ENCODE measurements at places on chromosomes 2 and 18.

DNA sequence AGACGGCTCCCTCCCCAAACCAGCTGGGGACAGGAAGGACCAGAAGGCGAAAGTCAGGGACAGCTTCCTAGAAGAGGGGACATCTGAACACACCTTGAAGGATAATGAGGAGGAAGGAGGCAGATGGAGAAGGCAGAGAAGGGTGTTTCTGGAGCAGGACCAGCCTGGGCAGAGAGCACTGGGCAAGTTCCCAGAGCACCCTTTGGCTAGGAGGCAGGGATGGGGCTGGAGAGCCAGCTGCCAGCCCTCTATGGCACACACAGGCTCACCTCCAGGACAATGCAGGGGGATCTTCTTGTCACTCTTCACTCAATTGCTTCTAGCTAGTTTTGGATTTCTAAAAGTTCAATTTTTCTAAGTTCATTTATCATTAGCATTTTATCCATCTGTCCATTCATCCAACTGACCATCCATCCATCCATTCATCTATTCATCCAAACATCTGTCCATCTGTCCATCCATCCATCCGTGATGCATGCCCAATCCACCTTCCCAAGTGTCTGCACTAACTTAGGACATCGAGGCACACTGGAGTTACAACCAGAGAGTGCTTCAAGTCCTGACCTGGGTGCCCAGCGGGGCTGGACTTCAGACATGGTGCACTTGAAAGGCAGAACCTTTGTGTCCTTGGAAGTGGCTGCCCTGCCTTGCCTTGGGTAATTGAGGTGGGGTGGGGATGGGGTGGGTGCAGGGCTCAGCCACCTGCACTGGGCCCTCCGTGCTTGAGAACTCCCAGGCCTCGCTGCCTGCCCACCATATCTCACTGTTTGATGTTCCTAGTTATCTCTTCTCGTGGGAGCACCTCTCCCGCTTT lies 42.5 kb downstream of the INHBB start:
- no peak for DNase-seq

DNA sequence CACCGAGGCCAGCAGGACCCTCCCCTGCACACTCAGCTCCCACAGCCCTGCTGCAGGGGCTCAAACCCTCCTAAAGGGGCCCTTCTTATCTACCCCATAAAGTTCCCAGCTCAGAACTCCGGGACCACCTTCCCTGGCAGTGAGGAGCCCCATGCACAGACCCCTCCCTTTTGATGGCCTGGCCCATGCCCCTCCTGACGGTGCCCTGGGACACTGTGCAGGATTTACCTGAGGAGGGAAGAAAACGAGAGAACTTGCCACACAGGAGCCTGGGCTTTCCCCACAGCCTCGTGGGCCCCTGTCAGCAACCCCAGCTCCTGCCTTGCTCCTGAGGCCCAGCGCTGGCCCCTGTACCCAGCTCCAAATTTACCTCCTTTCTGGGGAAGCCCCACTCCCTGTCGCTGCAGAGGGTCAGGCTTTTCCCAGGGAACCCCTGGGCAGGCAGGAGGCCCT lies 206.3 kb upstream of the SALL3 start:
- DNase-seq = no peak

DNA sequence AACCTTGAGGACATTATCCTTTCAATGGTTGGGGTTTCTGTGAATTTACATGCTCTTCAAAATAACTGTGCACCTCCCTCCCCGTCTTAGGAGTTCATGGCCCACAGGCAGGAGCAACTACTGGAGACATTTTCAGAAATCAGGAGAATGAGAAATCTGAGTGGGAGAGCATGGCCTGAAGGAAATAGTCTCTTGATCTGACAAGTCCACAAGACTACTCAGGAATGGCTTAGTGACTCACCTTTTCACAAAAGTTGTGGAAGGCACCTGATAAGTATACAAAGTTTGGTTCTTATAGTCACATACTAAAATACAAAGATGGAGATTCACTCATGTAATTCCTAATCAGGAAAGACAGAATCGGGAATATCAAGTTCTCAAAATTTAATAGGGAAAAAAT lies 83.6 kb upstream of the NCKAP5 start:
- DNase-seq = no peak

- DNase-seq = no peak
Observed at GRCh38 chr2:216163518-216163917, 54.4 kb downstream of the XRCC5 start.

DNA sequence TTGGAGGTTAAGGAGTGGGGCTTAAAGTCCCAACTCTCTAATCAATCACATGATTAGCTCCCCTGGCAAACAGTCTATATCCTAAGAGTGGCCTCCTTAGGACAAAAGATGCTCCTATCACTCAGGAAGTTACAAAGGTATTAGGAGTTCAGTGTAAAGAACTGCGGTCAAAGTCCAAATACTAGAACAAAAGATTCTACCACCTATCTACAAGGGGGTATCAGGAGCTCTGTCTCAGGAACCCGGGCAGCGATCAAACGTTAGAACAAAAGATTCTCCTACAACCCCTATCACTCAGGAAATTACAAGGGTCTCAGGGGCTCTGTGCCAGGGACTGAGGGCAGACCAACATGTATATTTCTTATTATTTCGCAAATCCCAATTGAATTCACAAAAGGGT lies 58.0 kb downstream of the DTNB start:
- DNase-seq = no peak

GRCh38 chr2:157990173-157990572 lies 111.5 kb upstream of the UPP2 start:
- DNase-seq = no peak

- no peak for DNase-seq
Observed at GRCh38 chr2:37376421-37377186, 32.2 kb downstream of the QPCT start.

- DNase-seq = no peak
Observed at GRCh38 chr18:61569176-61569892, 236.1 kb downstream of the CDH20 start.

All from activated naive CD8-positive, alpha-beta T cell treated with anti-CD3 and anti-CD28 coated beads, Interleukin-2, amount 50 U/mL, for 24 hours (primary cell).